ENCODE measurements at places on chromosomes 5 and 9. TPM values are rescaled to one million over a fixed set of nuclear protein-coding genes. Genes with fewer than 3 reads are reported as not detected.

The DIPK1B gene
- total RNA-seq: 52.8 TPM

The PCDHA11 gene
- total RNA-seq: 6.3 TPM

The HAND1 gene
- total RNA-seq: not detected

The FGD3 gene
- 0.68 TPM for total RNA-seq

The RASGRF2 gene
- total RNA-seq: 0.40 TPM

GRCh38 chr9:4936277-4936676 is 48.8 kb upstream of the JAK2 start:
- no peak for DNase-seq

GRCh38 chr5:14663734-14664269 is 716 bp upstream of the OTULIN start:
- DNase-seq: peak; percentile 33

DNA sequence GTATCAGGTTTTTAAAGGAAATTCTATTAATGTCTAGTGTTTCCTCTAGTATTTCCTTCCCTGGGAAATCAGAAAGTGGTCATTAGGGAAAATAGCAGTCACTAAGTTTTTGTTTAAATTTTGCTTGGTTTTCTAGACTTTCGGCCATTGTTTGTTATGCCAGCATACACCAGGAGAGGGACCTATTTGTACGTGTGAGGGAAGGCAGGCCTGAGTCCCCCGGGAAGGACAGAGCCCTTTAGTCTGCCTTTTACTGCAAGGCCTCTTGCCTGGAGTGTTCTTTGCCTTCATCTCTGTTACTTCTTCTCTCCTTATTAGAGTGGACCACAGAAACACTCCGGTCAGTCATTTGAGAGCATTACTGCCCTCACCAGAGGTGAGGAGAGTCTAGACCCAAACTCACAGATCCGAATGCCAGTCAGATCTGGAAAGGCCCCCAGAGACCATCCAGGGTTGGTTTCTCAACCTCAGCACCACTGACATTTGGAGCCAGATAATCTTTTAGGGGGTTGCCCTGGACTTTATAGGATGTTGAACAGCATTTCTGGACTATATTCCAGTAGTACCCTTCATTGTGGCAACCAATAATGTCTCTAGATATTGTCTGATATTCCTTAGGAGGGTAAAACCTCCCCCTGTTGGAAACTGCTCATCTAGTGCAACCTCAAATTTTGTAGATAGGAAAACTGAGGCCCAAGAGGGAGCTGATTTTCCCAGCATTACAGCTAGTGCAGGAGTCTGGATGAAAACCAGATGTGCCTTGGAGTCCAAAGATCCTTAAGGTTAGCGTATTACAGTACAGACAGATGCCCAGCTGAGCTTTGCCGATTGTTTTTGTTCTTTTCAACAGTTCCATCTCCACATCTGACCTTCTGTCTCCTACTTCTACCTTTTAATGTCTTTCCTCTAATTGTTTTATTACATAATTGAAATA is 93.0 kb upstream of the NIPAL4 start:
- DNase-seq: peak; percentile 72

DNA sequence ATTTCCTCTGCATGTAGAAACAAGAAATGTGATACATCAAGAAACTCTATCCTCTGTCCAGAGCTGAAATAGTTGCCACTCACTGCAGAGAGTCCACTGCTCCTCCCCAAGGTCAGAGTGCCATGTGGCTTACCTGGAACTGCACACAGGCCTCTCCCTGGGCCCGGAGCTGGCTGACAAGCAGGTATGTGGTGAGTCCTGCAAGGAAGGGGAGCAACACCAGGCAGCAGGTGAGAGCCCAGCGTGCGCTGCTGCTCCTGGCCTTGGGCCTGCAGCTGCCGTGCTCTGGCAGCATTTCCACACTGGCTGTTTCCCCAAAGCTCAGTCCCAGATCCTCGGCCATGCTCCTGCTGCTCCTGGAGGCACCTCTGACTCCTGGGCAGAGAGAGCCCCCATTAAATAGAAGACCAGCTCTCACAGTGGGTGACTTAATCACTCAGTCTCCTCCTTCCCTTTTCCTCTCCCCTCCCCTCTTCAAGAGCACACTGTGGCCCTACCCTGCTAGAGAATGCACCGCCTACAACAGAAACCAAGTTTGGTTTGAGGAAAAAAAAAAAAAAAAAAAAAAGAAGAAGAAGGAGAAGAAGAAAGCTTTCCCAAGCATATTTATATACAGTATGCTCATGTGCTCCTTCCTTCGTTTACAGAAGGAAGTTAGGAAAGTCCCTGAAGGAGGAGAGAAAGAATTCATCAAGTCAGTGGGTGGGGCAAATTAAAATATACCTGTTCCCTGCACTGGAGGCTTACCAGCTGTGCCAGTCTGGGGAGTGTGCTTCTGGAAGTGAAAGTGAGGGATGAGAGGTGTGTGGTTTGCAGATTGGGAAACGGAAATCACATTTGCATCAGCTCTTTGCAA is at the start of gene TNFSF15:
Gene TNFSF15 (minus strand): TSS at position 370 of the 856 bp plus-strand sequence. CDS start 27 bp downstream, at position 343.
- peak; percentile 18 for DNase-seq

DNA sequence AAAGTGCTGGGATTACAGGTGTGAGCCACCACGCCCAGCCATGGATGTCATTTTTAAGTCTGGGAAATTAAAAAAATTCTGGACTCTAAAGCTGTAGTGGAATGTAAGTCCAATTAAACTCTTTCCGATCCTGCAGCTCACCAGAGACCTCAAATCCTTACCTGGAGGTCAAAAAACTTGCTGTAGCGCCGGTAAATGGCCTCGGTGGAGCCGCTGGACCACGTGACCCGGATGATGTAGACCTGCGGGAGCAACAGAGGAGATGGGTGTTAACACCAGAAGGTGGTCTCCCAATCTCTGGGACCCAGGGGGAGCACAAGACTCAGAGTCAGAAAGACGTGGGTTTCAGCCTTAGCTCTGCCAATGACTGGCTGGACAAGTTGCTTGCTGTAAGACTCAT is 32.1 kb downstream of the SH3PXD2B start:
- no peak for DNase-seq

DNA sequence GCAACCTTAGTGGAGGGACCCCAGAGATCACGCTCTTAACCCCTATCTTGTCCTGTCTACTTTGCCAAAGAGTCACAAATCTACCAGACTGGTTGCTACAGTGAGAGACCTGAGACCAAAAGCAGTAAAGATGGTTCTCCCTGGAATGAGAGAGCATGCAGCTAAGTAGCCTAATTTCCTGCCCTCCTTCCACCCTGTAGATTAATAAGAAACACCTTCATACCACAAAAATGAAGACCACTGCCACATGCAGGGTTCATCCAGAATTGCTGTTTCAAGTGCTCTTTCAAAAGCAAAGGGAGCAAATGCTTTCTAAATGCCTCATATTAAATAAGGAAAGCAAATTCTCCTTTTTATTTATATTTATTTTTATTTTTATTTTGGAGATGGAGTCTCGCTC is 119.1 kb downstream of the UGCG start:
- no peak for DNase-seq

GRCh38 chr5:15544039-15544438 is 44.1 kb downstream of the FBXL7 start:
- no peak for DNase-seq

DNA sequence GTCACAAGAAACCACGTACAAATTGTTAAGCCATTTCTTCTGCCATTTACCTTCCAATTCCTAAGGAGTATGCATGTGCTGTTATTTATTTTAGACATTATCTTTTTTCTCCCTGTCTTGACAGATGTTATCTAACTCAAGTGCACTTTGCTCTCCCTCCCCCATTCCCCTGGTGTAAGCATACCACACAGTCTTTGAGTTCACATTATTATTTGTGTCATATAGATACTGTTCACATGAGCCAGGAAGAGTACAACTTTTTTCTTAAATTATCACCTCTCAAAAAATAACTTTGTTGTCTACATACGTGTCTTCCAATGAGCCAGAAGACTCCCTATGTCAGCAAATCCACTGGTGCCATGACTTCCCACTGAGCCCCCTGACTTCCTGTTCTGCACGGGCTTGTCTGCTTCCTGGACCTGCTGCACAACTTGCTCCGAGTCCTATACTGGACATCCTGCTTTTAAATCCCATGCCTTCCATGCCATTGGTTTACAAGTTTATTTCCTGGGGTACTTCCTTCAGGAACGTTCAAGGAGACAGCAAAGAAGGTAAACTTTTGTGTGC is 19.9 kb upstream of the FAM120A start:
- DNase-seq: no peak

DNA sequence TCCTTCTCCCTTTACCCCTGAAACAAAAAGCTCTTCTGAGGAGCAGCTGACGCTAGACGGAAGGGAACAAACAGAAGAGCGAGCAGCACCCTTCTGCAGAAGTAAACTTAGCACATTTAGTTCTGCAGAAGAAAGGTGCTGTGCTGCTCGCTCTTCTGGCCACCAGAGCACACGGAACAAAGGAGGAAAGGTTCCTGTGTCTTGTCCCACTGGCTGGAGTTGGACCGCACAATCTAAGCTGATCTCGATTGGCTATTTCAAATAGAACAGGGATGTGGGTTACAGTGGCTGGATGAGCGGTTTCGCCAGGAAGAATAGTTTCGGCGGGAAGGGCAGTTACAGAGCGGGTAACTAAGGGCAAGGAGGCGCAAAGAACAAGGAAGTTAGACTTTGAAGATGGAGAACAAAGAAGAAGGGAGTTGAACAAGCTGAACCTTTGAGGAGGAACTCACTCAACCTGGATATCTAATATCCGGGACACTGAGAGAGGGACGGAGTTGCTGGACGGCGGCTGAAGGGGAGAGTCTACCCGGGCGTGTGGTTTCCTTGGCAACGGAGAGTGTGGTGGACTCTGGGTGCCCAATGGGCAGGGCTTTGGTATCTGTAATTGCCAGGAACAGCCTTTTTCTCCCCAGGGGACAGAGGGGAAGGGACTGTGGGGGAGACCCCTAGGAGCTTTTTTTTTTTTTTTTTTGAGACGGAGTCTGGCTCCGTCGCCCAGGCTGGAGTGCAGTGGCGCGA is 7.1 kb downstream of the GTF3C5 start:
- no peak for DNase-seq

GRCh38 chr9:81687521-81688261 is 1.7 kb downstream of the TLE1 start:
- peak; percentile 74 for DNase-seq

DNA sequence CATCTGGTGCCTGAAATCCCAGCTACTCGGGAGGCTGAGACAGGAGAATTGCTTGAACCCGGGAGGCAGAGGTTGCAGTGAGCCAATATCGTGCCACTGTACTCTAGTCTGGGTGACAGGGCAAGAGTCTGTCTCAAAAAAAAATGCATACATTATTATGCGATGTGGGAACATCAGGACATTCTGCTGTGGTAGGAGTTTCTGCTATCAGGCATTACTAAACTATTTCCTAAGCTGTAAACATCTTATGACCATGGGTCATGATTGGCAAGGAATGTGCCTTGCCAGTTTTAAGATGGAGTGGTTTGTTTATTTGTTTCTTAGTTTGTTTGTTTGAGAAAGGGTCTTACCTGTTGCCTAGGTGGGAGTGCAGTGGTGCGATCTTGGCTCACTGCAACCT is 45.1 kb upstream of the FAM120A start:
- DNase-seq: no peak

- DNase-seq: no peak
Observed at GRCh38 chr5:130874861-130875417, 290.1 kb downstream of the HINT1 start.

GRCh38 chr5:68452286-68452685 is 236.7 kb downstream of the PIK3R1 start:
- no peak for DNase-seq

DNA sequence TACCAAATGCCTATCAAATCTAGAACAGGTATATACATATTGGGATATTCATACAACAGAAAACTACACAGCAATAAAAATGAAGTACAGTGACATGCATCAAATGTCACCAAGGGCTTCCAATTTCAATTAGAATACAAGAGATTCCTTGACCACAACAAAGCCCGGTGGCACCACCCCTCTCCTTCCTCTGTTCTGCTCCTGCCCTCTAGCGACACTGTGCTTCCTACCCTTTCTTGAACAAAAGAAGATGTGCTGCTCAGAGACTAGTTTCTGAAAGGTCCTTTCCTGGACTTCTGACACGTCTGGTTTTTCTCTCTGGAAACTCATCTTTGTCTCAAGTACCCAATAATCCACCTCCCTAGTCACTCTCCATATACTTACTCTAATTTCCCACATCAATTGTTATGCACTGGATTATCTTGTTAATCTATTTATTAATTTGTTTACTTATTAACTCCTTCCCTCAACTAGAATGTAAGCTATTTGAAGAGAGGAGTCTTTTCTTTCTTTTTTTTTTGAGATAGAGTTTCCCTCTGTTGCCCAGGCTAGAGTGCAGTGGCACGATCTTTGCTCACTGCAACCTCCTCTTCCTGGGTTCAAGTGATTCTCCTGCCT is 70.4 kb upstream of the CTSV start:
- peak; percentile 80 for DNase-seq

DNA sequence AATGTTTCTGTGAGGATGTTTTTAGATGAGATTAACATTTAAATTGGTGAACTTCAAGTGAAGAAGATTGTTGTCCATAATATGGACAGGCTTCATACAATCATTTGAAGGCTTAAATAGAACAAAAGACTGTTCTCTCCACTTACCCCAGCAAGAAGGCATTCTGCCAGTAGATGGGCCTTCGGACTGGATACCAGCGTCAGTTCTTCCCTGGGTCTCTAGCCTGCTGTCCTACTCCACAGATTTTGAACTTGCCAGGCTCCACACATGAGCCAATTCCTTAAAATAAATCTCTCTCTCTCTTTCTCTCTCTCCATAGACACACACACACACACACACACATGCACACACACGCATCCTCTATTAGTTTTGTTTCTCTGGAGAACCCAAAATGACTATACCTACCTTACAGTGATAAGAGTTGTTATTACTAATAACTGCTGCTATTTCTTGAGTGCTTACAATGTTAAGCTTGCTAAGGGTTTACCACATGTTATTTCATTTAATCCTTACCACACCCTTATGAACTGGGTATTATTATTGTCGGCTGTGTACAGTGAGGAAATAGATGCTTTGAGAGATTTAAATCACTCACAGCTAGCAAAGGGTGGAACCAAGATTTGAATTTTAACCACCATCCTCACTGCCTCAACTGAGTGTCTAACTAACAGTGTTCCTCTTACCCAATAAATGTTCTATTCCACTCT is 19.8 kb upstream of the IQGAP2 start:
- DNase-seq: no peak

GRCh38 chr5:61311836-61312808 is 19.9 kb upstream of the ZSWIM6 start:
- DNase-seq: no peak

DNA sequence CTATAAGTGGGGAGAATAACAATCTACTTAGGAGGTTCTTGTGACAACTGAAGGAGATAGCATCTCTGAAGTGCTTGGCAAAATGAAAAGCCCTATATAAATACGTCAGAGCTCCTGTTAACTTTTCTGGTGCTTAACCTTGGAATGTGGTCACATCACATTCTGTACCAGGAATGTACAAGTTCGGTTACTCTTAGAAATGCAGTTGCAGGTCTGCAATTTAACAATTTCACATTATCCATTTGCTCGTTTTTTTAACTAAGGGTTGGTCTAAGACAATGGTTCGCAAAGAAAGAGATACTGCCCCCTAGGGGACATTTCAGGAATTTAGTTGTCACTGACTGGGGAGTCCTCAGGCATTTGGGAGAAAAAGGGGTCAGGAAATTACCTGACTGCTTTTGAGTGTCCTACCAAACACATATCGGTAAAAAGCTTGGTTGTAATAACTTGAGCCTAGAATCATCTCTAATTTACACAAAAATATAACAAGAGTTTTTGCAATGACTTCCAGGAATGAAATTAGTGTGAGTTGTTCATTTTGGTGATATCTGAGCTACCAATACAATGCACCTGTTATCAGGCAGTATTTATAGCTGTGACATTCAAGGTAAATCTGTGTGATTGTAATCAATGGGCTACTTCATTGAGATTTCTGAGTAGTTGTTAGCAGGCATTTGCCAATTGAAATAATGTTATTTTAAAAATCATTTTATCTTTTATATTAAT is 5.4 kb upstream of the HBEGF start:
- DNase-seq: peak; percentile 83

Data from neural progenitor cell (in vitro differentiated cells).